ENCODE measurements at places on chromosomes 11 and 22. TPM values are rescaled to one million over a fixed set of nuclear protein-coding genes. Genes with fewer than 3 reads are reported as not detected.

The CASP5 gene
- not detected for total RNA-seq

The A4GALT gene
- total RNA-seq, result 3.4 TPM

The TSPAN32 gene
- not detected for total RNA-seq

The IL10RA gene
- total RNA-seq, result not detected

- H3K27ac ChIP-seq, result no peak overlapping the region
- no peaks in the 10 kb centered on the region for H3K27me3 ChIP-seq
- H3K4me1 ChIP-seq, result 0 out of 2 replicates have a peak, but pooled peaks cover 3% of the 10 kb centered on the region
- DNase-seq, result no peak
- no peak overlapping the region for H3K4me3 ChIP-seq
- no peaks in the 10 kb centered on the region for H3K36me3 ChIP-seq
Observed at GRCh38 chr11:96073536-96073935, 149.6 kb upstream of the MTMR2 start.

- no peaks in the 10 kb centered on the region for H3K36me3 ChIP-seq
- H3K27ac ChIP-seq, result no peak overlapping the region
- DNase-seq, result no peak
- H3K4me1 ChIP-seq, result peaks cover 5% of the 10 kb centered on the region
Observed at GRCh38 chr11:8928981-8929615, 3.6 kb downstream of the C11orf16 start.

DNA sequence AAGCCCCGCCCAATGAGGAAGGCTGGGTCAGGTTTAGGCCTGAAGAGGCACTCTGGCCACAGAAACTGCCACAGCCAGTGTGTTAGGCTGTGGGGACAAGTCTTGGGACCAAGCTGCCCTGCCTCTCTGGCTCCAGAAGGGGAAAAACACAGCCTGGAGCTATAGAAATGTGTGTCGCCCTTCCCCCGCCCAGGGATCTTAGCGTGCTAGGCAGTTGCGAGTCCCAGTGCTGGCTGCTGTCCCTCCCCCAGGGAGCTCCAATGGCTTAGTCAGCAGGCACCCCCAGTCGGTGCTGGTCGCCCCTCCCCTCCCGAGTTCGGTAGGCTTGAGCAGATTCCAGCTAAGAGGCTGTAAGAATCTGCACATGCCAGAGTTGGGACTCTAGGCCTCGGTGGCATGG, 99.5 kb upstream of the API5 start:
- no peaks in the 10 kb centered on the region for H3K27me3 ChIP-seq
- peaks cover 19% of the 10 kb centered on the region for H3K36me3 ChIP-seq
- H3K4me1 ChIP-seq, result no peaks in the 10 kb centered on the region
- H3K4me3 ChIP-seq, result no peak overlapping the region
- peak; percentile 81 for DNase-seq

- no peak for DNase-seq
- H3K27ac ChIP-seq, result no peak overlapping the region
- no peaks in the 10 kb centered on the region for H3K27me3 ChIP-seq
- H3K36me3 ChIP-seq, result peaks cover 5% of the 10 kb centered on the region
- H3K4me3 ChIP-seq, result no peak overlapping the region
Observed at GRCh38 chr22:26552466-26552865, 37.5 kb downstream of the TPST2 start.

DNA sequence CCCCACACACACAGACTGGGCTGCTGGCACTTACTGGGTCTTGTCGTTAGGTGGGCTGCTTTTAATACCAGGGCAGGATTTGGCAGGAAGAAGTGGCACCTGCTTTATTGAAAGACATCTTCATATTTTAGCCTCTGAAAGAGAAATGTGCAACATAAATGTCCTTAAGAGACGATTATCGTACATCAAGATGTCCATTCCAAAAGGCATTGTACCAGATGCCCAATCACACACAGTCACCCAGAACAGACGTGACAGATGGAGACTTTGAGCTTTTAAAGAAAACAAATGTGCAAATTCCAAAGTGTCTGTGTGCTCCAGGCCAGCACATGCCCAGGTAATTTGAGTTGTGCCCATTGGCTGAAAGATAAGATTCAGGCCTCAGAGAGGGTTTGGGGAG, 155.7 kb downstream of the RRAS2 start:
- no peak for DNase-seq
- H3K4me1 ChIP-seq, result no peaks in the 10 kb centered on the region
- H3K27ac ChIP-seq, result no peak overlapping the region
- H3K4me3 ChIP-seq, result no peak overlapping the region
- H3K27me3 ChIP-seq, result no peaks in the 10 kb centered on the region
- H3K36me3 ChIP-seq, result no peaks in the 10 kb centered on the region

DNA sequence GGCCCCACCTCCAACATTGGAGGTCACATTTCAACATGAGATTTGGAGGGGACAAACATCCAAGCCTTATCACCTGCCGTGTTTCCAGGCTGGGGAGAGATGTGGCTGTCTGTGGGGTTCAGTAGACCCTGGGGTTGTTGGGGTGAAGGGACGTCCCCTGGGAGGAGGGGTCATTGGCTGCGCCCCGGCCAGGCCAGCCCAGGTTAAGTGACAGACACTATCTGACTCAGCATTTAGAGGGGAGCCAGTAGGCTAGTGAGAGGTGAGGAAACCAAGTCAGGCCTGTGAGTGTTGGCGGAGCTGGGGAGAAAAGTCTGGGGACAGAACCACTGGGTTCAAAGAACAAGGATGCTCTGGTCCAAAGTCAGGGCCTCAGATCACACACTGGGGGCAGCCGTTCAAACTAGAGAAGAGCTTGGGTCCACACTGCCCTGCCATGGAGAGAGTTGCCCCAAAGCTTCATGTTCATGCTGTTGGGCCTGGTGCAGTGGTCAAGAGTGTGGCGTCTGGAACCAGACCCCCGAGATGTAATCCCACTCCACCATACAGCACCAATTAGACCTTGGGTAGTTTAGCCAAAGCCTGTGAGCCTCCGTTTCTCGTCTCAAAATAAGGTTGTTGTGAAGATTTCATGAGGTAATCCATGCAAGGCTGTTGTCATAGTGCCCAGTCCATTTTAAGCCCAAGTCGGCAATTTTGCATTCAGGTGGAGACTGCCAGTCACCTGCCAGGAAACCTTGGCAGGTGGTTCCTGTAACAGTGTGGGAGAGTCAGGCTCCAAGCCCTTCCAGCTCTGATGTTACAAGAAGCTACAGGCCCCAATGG, 1289.6 kb downstream of the TBC1D22A start:
- no peaks in the 10 kb centered on the region for H3K27me3 ChIP-seq
- no peaks in the 10 kb centered on the region for H3K4me1 ChIP-seq
- no peak overlapping the region for H3K4me3 ChIP-seq
- no peak overlapping the region for H3K27ac ChIP-seq
- no peaks in the 10 kb centered on the region for H3K36me3 ChIP-seq

GRCh38 chr11:11977206-11977938, 31.1 kb downstream of the DKK3 start:
- no peak overlapping the region for H3K27ac ChIP-seq
- H3K4me3 ChIP-seq, result no peak overlapping the region
- no peaks in the 10 kb centered on the region for H3K27me3 ChIP-seq
- DNase-seq, result peak; percentile 52
- no peaks in the 10 kb centered on the region for H3K4me1 ChIP-seq

- H3K4me3 ChIP-seq, result no peak overlapping the region
- H3K4me1 ChIP-seq, result no peaks in the 10 kb centered on the region
- no peak overlapping the region for H3K27ac ChIP-seq
- H3K27me3 ChIP-seq, result no peaks in the 10 kb centered on the region
- H3K36me3 ChIP-seq, result peaks cover 28% of the 10 kb centered on the region
Observed at GRCh38 chr22:50684986-50685385, 12.4 kb downstream of the SHANK3 start.

The RTN4R gene
- 19.0 TPM for total RNA-seq

DNA sequence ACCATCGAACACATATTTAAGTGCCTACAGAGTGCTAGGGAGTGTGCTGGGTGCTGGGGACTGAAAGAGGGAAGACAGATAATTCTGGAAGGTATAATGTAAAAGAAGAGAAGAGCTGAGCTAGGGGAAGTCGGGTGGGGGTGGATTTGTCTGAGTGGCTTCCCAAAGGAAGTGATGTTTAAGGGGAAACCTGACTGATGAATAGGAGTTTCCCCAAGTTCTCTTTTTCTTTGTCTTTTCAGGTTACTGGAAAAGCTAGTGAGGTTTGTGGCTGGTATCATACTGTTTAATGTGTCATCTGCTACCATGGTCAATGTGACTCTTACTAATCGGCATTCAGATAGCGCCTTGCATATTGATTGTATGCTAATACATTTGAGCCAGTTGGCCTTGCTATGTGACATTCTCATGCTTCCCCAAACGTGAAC, 151.6 kb upstream of the MTMR2 start:
- peaks cover 5% of the 10 kb centered on the region for H3K4me1 ChIP-seq
- H3K4me3 ChIP-seq, result no peak overlapping the region
- DNase-seq, result no peak
- no peak overlapping the region for H3K27ac ChIP-seq

The LDLRAD3 gene
- total RNA-seq, result 12.1 TPM

The MMP8 gene
- not detected for total RNA-seq

DNA sequence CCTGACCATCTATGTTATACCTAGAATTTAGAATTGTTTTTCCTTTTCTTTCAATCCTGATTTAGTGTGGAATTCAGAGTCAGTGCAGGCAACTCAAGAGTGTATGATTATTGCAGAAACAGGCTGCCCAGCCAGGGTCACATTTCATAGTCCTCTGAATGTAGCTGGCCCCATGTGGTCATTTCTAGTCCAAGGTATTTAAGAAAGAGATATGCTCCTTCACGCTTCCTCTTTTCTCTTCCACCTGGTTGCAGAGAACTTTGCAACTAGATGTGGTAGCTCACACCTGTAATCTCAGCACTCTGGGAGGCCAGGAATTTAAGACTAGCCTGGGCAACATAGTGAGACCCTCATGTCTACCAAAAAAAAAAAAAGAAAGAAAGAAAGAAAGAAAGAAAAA, 27.6 kb upstream of the LDLRAD3 start:
- H3K27ac ChIP-seq, result no peak overlapping the region
- no peak overlapping the region for H3K4me3 ChIP-seq
- no peak for DNase-seq
- no peaks in the 10 kb centered on the region for H3K27me3 ChIP-seq
- H3K4me1 ChIP-seq, result peaks cover 8% of the 10 kb centered on the region
